WTC11 (cell line): ENCODE measurements at places on chromosomes 2 and 18.
A peak's percentile ranks its signal among the peaks of the same experiment; 100 is the strongest.

DNA sequence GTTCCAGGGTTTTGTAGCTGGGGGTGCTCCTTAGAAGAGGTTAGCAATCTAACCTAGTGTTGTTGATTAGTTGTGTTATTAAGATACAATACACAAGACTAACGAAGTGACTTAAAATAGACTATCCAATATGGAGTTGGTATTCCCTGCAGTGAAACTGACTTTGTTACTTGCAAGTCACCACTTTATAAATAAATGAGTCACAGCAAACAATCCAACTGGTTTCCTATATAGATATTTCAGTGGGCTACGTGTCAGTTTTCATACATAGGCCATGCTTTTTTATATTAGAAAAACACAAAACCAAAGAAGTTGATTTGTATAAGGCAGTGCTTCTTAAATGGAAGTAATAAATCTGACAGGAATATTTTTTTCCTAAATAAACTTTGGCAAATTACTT, 274.0 kb downstream of the CAMKMT start:
- no peak for DNase-seq

GRCh38 chr2:128734521-128735295, 416.0 kb upstream of the HS6ST1 start:
- peak; percentile 52 for DNase-seq

- peak; percentile 45 for DNase-seq
Measured at GRCh38 chr18:63823516-63824219, 48.5 kb downstream of the SERPINB7 start.

DNA sequence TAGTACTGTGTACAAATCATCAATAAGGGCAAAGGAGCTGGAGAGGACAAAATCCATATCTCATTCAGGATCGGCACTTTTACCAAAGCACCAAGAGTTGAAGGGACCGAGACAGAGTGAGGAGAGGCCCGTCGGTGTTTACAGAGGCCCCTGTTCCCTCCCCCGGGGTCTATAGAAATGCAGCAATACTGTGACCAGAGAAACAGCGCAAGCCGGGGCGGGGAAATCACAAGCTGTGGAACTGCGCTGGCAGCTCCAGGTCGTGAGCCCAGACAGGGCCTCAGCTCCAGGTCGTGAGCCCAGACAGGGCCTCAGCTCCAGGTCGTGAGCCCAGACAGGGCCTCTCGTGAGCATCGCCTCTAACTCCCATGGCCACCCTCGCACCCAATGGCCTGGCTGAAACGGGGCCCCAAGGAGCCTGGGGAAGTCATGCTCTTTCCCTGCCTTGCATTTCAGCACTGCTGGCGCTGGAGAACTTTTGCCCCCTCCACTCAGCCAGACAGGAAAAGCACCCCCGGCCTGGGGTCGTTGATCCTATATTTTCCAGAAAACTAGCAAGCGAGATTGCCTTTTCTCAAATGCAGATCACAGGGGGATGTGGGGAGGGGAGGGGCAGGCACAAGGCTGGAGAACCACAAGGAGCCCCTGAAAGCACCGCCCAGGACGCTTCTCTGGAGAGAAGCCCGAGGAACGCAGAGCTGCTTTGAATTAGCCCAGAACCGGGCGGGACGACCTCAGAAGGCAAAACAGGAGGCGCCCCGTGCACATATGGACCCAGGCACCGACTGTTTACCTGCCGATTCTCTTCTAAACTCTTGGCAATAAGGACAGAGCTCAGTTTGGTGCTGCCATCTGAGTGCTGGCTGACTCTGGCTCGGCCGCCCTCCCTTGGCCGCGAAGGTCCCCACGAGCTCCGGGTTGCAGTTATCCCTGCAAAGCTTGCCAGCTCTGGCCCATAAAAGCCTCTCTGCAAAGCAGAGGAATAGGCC, 223.7 kb downstream of the ACKR3 start:
- peak; percentile 34 for DNase-seq

DNA sequence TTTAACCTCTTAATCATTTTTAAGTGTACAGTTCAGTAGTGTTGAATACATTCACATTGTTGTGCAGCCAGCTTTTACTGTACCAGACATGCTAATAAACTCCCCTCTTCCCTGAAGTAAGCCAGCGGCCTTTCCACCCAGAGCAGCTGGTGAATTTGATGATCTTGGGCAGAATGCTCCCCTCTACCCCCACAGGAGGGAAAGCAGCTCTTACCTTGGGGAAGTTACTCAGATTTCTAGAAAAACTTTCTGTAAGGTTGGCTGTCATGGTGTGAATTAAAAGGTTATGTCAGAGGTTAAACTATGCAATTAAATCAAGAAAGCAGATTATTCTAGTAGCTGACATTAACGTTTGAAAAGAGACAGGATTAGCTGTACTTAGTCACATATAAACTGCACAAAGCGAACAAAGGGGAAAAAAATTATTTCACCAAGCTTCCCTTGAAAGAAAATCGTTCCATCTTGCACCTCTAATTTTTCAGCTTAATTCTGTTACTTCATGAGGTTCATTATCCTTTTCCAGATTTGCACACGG, 398.5 kb upstream of the NRP2 start:
- no peak for DNase-seq

GRCh38 chr2:70868970-70869369, 33.4 kb upstream of the CD207 start:
- no peak for DNase-seq

- DNase-seq: no peak
Measured at GRCh38 chr2:8196316-8196715, 485.5 kb upstream of the ID2 start.

GRCh38 chr2:156229724-156230362, 102.7 kb downstream of the NR4A2 start:
- no peak for DNase-seq

- no peak for DNase-seq
Measured at GRCh38 chr2:140512106-140512505, 1618.7 kb downstream of the LRP1B start.

- peak; percentile 83 for DNase-seq
Measured at GRCh38 chr18:9135912-9136314, 668 bp upstream of the ANKRD12 start.

DNA sequence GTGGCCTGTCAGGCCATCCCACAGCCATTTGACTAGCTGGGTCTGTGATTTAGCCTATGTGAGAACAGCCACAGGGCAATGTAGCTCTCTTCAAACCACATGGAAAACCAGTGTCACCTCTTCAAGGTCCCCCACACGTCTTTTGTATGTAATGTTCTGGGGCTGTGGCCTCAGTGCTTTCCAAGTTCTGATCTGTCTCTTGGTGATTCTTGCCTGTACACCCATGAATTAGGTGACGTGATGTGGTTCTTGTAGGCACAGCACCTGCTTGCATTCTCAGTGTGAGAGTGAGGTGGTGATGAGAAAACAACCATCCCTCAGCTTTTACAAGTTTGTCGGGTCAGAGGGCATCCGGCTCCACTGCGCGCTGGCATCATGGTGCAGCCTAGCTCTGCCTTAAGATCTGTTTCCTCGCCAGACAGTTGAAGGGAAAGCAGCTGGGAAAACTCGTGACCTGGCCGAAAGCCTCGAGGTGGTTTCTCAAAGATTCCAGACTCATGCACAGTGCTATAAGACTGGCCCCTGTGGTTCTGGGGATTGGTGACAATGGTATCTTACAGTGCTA, 125.8 kb downstream of the TANC1 start:
- DNase-seq: no peak

DNA sequence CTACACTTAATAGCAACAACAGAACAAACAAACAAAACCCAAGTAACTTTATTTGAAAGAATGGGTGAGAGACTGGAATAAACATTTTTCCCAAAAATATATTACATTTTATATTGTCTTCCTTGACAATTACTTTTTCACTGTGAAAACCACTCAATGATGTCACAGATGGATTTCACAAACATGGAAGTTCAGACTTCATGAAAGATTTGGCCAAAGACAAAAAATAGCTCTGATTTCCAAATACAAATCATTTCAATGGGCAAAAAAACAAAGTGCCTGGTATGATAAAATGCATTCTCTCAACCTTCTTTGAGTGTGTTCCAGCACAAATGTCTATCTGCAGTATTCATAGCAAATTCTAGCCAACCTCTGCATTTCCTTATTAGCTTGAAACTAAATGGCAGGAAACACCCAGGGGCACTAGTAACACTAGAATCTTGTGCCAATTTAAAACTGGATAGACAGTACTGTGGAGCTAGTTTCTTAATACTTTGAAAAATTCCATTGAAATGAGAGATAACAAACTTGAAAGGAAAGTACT, 28.5 kb upstream of the NAPG start:
- no peak for DNase-seq

DNA sequence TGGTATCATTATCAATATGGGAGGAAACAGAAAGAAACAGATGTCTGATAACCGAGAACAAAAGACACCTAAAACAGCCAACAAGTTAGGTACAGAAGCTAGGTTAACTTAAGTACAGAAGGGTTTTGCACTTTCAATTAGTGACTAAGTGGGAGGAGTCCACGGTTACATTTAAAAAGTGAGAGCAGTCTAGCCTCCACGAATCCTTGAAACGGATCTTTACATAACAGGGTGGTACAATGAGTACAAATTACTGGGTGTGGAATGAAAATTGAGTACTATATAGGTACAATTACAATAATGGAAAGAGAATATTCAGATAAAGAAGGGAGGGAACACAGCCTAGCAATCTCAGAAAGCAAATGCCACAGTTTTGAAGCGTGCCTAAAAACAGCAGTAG, 76.6 kb downstream of the TLK1 start:
- DNase-seq: no peak

GRCh38 chr18:59566533-59566971, 130.7 kb downstream of the CCBE1 start:
- DNase-seq: no peak

DNA sequence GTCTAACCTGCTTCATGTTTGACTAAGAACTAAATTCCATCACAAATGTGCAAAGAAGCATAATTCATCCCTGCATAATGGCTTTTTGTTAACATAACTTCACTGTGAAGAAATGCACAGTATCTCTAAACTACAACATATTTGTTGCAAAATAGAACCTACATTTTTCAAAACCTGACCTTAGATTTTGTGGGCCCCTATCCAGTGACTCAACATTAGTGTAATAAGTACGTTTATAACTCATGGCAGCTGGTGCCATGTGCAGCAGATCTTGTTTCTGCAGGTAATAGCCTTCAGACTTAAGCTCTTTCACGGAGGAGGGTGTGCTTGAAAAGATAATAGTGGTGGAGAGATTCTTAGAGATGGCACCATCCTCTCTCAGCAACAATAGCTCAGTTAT, 28.6 kb upstream of the VWC2L start:
- DNase-seq: no peak

DNA sequence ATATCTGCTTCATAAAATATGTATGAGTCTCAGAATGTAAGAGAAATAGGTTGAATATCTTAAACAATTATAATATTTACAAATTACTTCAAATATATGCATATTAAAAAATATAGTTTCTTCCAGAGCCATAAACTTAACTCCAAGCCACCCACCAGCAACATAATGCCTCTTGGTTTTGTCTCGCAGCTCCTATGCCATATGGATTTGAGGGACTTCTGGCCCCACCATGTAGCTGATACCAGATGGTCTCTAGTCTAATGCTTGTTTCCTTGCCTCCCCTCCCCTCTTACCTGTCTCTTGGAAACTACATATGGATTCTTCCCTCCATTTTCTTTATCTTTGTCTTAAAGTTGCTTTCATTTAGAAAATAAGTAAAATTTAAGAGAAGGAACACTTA, 114.3 kb downstream of the GCA start:
- DNase-seq: no peak

GRCh38 chr18:13791181-13791580, 32.8 kb upstream of the MC5R start:
- no peak for DNase-seq

DNA sequence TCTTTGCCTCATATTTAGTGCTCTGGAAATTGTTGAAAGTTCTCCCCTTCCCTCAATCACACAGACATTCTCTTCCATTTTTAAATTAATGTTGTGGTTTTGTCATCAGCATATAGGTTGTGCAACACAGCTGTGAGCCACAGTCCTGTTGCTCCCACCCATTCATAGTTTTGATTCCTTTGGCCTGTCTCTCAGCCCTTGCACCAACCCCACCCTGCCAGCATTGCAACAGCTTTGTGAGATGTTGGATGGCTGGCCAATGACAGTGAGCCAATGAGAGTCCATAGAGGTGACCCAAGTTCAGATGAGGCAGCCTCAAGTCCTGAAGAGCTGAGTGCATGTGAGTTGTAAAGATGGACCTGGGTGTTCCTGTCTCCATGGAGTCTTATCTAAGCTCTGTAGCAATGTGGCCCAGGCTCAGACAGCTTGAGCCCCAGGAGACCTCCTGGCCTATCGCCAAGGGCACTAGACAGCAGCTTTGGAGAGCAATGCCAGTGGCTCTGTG, 775.5 kb downstream of the RNF144A start:
- DNase-seq: no peak

DNA sequence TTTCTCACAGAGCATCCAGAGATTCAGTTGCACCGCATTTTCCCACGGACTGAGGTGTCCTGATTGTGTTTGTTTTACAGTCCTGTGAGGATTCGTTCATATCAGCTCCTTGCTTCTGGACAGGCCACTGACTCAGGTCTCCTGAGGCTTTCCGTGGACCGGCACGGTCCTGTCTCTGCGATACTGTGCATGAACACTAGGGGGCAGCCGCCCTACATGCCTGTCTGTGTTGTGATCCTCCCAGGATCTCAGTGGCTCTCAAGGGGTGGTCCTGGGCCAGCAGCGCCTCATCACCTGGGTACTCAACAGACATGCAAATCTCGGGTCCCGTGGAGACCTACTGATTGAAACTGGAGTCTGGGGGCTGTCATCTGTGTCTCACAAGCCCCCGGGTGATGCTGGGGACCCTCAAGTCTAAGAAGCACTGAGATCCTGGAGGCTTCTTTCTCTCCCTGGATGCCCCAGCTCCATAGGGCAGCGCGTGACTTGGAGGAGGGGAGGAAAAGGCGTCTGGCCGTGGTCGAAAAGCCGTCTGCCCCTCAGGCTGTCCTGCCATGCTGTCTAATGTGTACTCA, 28.9 kb downstream of the IL1R2 start:
- peak; percentile 93 for DNase-seq

- DNase-seq: no peak
Measured at GRCh38 chr18:47758000-47758399, 172.5 kb downstream of the SMAD2 start.

DNA sequence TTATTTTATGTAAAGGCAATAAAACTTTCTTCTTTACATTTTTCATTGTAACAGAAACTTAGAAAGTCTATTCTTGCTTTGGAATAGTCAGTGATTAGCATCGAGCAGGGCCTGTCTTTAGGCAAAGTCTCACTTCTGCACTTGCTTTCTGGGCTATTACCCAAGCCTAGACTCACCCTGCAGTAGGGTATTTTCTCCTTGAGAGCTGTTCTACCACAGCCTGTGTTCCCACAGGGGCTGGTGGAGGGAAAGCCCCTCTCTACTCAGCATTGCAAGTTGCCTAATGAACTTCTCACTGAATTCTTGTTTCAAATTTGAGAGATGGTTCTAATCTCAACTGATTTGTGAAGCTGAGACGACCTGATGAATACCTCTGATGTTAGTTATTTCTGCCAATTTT, 111.7 kb upstream of the KLHL14 start:
- no peak for DNase-seq

GRCh38 chr2:106584304-106584954, 97.3 kb downstream of the CD8B2 start:
- peak; percentile 66 for DNase-seq

GRCh38 chr2:230441227-230441897, 25.4 kb downstream of the SP100 start:
- no peak for DNase-seq

GRCh38 chr2:15770606-15771005, 169.7 kb upstream of the MYCN start:
- no peak for DNase-seq

- no peak for DNase-seq
Measured at GRCh38 chr2:10688921-10689807, 611 bp downstream of the NOL10 start.

- DNase-seq: no peak
Measured at GRCh38 chr2:120606280-120606679, 129.4 kb upstream of the GLI2 start.
